Mammary epithelial cell (primary cell): ENCODE measurements at places on chromosomes 4 and X. TPM values are rescaled to one million over a fixed set of nuclear protein-coding genes. Genes with fewer than 3 reads are reported as not detected.

DNA sequence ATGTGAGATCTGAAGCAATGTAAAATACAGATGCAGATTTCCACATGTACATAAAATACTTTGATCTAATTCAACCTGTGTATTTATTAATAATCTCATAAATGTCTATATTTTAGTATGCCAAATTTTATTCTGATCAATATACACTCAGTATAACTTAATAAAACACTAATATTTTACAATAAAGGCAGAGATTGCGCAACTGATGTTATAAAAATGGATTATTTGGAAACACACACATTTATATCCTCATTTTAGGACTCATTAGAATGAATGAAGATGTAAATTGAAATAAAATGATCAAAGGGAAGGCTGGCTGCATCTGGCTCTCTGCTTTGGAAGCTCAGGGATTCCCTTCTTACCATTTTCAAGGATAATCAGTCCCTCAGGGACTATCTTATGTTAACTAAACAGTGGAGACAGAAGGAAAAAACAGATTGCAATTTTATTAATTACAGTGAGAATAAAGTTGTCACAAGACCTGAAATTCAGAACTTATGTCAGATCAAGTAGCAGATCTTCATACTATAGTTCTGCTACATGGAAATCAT is 900.9 kb upstream of the EPHA5 start:
- no peak for DNase-seq

DNA sequence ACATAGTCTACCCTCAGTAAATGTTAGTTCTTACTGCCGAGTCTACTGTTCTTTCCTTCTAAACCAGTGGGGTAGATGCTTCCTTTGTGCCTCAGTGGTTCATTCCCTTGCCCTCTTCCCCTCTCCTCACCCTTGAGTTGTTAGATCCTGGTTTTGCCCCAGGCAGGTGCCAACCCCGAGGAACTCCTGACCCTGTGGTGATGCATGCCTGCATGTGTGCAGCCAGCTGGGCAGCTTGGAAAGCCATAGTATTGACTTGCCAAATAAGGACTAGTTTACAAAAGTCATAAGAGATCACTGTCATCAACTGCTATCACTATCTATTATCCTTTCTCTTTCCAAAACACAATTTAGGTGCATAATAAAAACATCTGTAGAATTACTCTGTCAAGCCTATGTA is 50.9 kb downstream of the REPS2 start:
- DNase-seq, result no peak

GRCh38 chr4:152188801-152189200 is 347.1 kb downstream of the FBXW7 start:
- no peak for DNase-seq

PRDM5 gene
- total RNA-seq, result 19.0 TPM

F8A1 gene
- total RNA-seq, result 2.8 TPM
